ENCODE measurements at places on chromosomes 16 and 17. TPM values are rescaled to one million over a fixed set of nuclear protein-coding genes. Genes with fewer than 3 reads are reported as not detected.

Gene TMIGD1
- not detected for polyA plus RNA-seq

Gene HS3ST2
- 0.81 TPM for polyA plus RNA-seq

Gene POLR3E
- polyA plus RNA-seq: 26.2 TPM

Gene ZNF646
- 11.5 TPM for polyA plus RNA-seq

Gene MT1G
- polyA plus RNA-seq: 55.5 TPM

Gene YBX2
- polyA plus RNA-seq: 1.8 TPM

DNA sequence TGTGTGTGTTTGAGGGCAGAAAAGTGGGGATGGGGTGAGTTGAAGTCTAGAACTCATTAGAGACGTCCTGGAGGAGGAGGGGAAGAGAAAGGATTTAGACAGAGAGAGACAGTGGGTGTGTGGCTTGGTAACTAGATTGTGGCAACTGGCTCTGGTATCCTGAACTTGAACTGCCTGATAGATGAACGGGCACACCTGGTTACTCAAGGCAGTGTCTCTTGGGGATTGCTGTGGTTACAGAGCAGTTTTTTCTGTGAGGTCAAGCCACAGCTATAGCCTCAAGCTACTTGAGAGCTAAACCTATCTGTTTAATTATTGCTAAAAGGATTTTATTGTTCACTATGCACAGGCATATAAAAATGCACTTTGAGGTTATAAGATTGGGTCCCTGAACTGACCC lies 29.8 kb upstream of the MYH2 start:
- no peak for DNase-seq

DNA sequence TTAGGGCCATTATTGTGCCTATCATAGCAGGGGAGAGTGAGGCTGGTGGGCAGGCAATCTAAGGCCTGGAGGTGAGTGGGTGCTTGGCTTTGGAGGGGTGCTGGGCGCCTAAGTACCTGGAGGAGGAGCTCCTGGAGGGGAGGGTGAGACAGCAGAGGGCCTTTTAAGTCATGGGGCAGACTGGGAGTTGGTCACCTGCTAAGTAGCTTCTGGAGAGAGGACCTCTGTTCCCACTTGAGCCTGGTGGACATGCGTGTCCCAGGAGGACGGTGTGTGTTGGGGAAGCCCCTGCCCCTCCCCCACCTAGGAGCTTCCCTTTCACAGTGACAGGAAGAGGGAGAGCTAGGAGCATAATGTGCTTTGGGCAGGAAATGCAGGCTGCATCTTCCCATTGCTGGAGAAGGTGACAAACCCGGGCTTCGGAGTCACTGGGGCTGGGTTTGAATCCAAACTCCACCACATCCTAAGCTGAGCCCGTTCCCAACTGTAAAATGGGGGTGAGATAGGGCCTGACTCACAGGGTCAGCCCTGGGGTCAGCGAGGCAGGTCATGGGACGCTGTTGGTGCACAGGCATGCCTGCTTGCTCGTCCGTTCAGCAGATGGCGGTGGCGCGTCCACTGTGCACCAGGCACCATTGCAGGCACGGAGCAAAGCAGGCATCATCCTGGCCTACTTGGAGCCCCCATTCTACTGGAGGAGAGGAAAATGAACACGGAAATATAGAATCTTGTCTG lies 37.9 kb downstream of the CMIP start:
- no peak for DNase-seq

Gene C1QTNF1
- polyA plus RNA-seq: 85.0 TPM

DNA sequence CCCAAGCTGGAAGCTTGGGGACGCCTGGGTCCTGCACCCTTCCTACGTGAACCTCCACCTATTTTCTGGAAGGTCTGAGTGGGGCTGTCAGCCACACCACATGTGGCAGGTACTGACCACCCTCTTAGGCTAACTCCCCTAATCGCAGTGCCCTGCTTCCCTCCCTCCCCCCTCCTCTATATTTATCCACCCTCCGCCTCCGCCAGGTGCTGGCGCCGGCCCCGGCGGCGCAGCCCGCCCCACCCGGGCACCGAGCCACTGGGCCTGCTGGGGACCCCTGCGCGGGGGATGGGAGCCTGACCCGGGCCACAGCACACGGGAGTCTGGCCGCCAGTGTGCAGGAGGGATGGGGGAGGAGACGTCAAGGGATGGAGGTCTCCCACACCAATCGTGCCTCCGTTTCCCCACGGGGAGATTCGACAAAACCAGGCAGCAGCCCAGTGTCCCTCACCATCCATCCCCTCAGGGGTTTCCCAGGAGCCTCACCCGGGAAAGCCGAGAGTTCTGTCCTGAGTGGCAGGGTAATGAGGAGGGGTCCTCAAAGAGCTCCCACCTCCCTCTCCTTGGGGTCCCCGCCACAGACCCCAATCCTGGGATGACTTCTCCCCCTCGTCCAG lies 1.3 kb downstream of the PLEKHH3 start:
- DNase-seq: no peak

GRCh38 chr17:1351971-1352370 lies 48.1 kb downstream of the YWHAE start:
- DNase-seq: no peak

- no peak for DNase-seq
Measured at GRCh38 chr16:89502081-89502843, 5.9 kb upstream of the SPG7 start.

Gene TBC1D16
- polyA plus RNA-seq: 21.5 TPM

Gene RUNDC3A
- 1.8 TPM for polyA plus RNA-seq

DNA sequence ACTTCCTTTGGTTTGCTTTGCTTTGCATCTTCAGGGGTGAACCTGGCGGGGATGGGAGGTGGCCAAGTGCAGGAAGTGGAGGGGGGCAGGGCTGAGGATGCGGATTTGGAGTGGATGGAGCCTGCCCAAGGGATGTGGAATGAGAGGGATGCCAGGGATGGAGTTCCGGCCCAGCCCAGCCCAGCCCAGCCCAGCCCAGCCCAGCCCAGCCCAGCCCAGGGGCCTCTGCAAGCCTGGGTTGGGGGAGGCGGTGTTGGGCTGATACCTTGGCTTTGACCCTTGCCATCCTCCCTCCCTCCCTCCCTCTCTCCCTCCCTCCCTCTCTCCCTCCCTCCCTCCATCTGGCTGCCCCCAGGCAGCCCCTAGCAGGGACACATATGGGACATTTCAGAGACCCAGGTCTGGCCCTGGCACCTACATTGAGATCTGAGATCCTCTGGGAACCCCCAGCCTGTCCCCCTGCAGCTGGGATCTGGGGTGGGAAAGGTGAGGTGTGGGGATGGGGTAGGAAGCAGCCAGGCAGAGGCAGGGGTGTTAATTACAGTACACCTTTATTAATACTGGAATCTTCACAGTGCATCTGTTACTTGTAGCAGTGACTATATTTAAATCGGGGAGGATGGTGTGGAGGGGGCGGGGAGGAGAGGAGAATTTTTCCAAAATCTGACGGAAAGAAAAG lies 14.5 kb downstream of the IL34 start:
- no peak for DNase-seq

DNA sequence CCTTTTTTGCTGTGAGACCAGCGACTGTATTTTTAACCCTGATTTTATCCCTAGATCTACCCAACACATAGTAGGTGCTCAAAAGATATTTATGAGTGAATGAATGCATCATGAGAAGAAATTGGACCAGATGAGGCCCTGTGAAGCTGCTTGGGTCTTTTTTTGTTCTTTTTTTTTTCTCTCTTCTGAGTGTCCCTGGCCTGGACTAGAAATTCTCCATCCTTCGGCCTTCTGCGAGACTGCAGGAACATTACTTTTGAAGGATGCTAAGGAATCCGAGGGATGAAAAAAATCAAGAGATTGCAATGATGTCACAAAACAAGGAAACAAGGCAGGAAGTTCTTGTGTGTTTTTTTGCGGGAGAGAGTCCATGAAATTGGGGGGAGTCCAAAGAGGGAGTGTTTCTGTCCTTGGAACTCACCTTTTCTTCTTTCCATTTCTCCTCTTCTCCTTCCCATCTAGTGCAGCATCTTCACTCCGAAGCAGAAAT lies 560 bp upstream of the RUSF1 start:
- no peak for DNase-seq

DNA sequence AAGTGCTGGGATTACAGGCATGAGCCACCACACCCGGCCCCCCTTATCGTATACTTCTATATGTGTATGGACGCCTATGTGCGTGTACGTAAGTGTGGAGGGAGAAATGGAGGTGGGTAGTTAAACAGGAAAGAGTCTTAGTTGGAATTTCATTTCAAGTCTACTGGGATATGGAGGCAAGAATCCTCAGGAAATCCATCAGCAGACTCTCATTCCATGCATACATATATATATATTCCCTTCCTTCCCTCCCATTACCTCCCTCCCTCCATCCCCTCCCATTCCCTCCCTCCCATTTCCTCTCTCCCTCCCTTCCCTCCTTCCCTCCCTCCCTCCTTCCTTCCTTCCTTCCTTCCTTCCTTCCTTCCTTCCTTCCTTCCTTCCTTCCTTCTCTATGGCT lies 391.7 kb upstream of the RBFOX1 start:
- no peak for DNase-seq

Gene VMO1
- 2.4 TPM for polyA plus RNA-seq

- no peak for DNase-seq
Measured at GRCh38 chr17:70288540-70289290, 119.4 kb downstream of the KCNJ2 start.

DNA sequence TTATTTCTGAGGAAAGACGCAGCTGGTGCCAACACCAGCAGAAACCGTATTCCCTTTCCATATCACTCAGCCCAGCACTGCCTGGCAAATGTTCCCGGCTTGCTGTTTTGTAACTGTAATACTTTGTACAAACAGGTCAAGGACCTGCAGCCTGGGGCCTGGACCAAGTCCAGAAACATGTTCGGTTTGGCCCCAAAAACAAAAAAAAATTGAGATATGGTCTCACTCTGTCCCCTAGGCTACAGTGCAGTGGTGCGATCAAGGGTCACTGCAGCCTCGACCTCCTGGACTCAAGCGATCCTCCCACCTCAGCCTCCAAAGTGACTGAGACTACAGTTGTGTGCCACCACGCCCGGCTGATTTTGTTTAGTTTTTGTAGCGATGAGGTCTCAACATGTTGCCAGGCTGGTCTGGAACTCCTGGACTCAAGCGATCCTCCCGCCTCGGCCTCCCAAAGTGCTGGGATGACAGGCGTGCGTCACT lies 1.2 kb downstream of the HAGH start:
- DNase-seq: no peak

- DNase-seq: no peak
Measured at GRCh38 chr17:31444026-31444425, 52.6 kb downstream of the RAB11FIP4 start.

DNA sequence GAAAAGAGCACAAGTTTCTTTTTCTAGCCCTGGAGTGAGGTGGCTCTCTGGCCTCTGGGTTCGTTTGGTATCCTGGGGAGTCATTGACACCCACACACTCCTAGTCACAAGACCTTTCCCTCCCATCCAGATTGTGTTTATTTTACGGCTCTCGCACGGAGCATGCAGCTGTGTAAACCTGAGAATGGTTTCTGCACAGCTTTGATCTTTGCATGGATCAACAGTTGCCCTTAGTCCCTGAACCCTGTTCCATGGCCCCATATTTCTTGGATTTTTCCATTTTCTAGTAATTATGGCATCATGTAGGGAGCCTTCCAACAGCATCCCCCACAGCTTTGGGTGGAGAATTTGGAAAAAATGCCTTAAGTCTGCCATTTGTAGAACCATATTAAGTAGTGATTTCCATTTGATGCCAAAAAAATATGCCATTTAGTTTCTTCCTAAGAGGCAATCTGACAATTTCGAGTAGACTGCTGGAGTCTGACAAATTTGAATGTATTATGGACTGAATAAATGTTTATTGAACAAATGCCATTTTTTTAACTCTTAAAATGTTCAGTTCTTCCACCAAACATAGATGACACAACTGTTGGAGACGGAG lies 197.7 kb downstream of the WWOX start:
- no peak for DNase-seq

DNA sequence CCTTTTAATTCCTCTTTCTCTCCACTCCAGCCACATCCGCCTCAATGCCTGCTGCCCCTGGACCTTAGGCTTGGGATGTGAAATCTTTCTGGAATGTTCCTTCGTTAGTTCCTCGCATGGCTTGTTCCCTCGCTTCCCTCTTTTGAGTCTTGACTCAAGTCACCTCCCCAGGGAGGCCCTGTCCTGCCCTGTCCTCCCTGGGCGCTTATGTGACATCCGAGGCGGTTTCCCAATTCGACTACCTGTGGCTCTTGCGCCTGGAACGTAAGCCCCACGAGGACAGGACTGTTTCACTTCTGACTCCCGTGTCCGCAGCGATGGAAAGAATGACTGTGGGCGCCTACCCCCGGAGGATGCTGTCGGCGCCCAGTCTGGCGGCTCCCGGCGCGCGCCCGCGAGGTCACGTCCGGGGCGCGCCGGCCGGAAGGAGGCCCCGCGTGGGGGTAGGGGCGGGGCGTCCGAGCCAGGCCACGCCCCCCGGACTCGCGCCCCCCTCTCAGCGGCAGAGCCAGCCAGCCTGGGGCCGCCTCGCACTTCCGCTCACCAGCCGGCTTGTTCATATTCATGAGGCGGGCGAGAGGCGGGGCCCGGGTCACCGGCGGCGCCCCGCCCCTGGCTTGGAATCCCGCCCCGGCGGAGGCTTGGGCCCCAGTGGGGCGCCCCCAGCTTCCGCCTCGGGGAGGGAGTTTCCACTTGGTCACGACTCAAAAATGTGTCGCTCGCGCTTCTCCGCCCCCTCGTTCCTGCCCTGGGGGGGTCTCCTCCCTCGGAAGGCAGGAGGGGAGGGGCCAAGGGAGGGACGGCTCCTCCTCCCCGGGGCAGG lies 8.4 kb upstream of the GLIS2 start:
- peak; percentile 83 for DNase-seq

DNA sequence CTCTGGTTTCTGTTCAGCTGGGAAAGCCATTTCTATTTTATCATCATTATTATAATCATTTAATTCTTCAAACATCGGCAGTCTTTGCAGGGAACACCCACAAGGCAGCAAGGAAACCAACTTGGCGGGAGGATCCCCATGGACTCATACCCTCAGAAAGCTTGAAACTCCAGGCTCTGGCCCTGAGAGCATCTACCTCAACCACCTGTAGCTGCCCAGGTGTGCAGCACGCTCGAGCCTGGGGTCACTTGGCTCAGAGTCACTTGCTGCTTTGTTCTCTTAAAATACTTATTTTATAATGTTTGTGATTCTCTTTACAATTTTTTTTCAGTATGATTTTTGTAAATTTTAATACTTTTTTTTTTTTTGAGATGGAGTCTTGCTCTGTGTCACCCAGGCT lies 6.8 kb upstream of the ZNF423 start:
- no peak for DNase-seq

GRCh38 chr17:66775271-66775670 lies 59.6 kb upstream of the CACNG5 start:
- DNase-seq: no peak

GRCh38 chr16:71746442-71747046 lies 22.0 kb upstream of the PHLPP2 start:
- no peak for DNase-seq

- no peak for DNase-seq
Measured at GRCh38 chr16:85514598-85515318, 98.4 kb upstream of the GSE1 start.

Gene MT4
- not detected for polyA plus RNA-seq

Gene RNF151
- not detected for polyA plus RNA-seq

All from urinary bladder (tissue), 4 donors.